ENCODE measurements at places on chromosomes 13 and 19. TPM values are rescaled to one million over a fixed set of nuclear protein-coding genes. Genes with fewer than 3 reads are reported as not detected.

The TINCR gene
- total RNA-seq: 2.5 TPM

The POLR1G gene
- 6.7 TPM for total RNA-seq

- peaks cover 4% of the 10 kb centered on the region for H3K36me3 ChIP-seq
- no peaks in the 10 kb centered on the region for H3K27me3 ChIP-seq
- DNase-seq: no peak
- H3K4me3 ChIP-seq: peak overlapping the region; percentile 83
- H3K4me1 ChIP-seq: peaks cover 23% of the 10 kb centered on the region
- H3K27ac ChIP-seq: peak overlapping the region; percentile 94
Observed at GRCh38 chr19:58407658-58408151, 744 bp upstream of the ZNF584 start.

DNA sequence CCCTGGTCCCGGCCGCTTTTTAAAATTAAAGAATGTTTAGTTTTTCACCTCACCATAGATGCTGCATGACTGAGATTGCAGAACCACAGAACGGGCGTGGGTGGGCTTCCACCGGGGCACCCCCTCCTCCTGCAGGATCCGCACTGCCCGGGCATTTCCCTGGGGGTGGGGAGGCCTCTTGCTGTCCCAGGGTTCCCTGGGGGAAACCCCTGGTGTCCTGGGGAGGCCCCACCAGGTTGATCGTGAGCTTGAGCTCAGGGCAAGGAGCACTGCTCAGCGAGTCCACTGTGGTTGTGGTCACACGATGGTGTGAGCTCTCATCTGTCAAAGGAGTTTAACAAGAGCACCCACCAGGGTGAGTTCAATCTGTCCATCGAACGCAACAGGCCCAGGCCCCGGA, 11.4 kb upstream of the TCF3 start:
- no peak overlapping the region for H3K27ac ChIP-seq
- DNase-seq: no peak
- peaks cover 15% of the 10 kb centered on the region for H3K27me3 ChIP-seq
- H3K4me1 ChIP-seq: peaks cover 13% of the 10 kb centered on the region

GRCh38 chr19:49802836-49803528, 10.1 kb downstream of the FUZ start:
- H3K36me3 ChIP-seq: peaks cover 32% of the 10 kb centered on the region
- no peak overlapping the region for H3K4me3 ChIP-seq
- no peak overlapping the region for H3K27ac ChIP-seq
- H3K4me1 ChIP-seq: peaks cover 4% of the 10 kb centered on the region
- H3K27me3 ChIP-seq: no peaks in the 10 kb centered on the region
- DNase-seq: no peak

DNA sequence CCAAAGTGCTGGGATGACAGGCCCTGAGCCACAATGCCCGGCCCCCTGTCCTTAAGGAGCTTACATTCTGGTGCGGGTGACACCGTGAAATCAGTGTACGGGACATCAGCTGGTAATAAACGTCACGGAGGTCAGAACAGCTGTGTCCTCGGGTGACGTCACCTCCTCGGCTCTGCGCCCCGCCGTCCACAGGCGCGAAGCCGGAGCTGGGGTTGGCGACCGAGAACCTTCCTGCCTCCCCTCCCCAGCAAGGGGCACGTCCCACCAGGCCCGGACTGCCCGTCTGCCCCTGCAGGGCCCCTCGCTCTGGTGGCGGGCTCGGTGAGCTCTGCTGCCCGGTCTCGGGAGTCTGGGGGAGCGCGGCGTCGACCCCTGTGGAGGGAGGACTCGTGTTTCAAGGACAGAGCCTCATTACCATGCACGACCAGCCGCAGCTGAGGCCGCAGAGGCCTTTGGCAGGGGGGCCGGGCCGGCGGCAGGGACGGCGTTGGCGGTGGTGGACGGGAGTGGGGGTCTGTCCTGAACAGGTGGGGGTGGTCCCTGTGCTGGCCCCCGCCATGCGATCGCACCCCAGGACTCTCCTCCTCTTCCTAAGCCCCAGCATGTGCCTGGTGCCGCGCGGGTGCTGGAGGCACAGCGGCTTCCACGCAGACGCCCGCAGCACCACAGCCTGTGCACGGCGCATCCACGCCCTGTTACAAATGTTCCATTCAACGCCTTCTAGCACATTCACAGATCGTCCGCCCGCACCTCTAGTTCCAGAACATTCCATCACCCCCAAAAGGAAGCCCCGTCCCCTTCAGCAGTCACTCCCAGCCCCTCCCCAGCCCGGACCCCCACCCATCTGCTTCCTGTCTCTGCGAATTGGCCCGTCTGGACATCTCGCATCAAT, 5.4 kb downstream of the LINGO3 start:
- H3K4me3 ChIP-seq: no peak overlapping the region
- no peak for DNase-seq
- H3K4me1 ChIP-seq: peaks cover 4% of the 10 kb centered on the region
- H3K36me3 ChIP-seq: no peaks in the 10 kb centered on the region

DNA sequence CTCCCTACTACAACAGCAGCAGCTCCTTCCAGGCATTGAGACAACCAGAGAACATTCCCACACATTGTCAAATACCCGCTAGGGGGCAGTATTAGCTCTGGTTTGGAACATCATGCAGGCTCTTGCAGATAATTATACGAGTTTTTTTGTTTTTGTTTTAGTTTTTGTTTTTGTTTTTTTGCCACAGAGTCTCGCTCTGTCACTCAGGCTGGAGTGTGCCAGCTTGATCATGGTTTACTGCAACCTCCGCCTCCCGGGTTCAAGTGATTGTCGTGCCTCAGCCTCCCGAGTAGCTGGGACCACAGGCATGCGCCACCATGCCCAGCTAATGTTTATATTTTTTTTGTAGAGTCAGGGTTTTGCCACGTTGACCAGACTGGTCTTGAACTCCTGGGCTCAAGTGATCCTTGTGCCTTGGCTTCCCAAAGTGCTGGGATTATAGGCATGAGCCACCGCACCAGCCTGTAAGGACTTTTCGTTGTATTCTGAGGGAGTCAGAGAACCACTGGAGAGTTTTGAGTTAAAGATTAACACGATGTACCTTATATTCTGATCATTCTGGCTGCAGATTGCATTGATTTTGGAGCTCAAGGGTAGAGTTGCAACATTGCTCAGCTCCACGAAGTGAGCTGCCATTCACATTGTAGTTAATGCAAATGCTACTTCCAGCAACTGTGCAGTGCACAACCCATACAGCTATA, 41.7 kb upstream of the CEACAM20 start:
- peaks cover 9% of the 10 kb centered on the region for H3K4me1 ChIP-seq
- H3K36me3 ChIP-seq: no peaks in the 10 kb centered on the region
- H3K27ac ChIP-seq: no peak overlapping the region
- peaks cover 9% of the 10 kb centered on the region for H3K27me3 ChIP-seq
